ENCODE measurements at places on chromosomes 2 and 18.

GRCh38 chr18:70428439-70428838 lies 139.6 kb downstream of the SOCS6 start:
- DNase-seq, result no peak

GRCh38 chr2:173962031-173962430 lies 3.1 kb downstream of the SP3 start:
- no peak for DNase-seq

DNA sequence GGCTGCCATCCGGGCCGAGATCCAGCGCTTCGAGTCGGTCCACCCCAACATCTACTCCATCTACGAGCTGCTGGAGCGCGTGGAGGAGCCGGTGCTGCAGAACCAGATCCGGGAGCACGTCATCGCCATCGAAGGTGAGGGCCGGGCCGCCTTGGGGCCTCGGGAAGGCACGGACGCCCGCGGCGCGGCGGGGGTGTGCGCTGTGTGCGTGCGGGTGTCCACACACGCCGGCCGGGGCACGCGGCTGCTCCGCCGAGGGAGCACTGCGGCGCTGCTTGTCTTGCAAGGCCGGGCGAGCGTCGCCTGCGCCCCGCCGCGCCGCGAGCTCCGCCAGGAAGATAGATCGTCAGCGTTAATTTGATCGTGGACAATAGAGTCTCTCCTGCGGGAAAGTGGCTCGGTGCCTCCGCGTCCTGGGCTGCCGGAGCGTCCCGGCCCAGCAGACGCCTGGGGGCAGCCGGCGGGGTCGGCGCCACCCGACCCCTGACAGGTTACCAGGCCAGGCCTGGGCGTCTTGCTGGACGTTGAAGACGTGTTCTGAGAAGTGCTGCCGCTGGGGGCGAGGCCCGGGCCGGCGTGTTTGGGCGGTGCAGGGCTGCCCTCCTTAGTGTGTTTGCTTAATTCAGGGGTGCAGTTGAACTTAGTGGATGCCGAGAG lies 1.0 kb downstream of the AGAP1 start:
- no peak for DNase-seq

- DNase-seq, result no peak
Observed at GRCh38 chr18:52175406-52175805, 164.6 kb upstream of the DCC start.

GRCh38 chr2:20626698-20627513 lies 24.0 kb downstream of the HS1BP3 start:
- no peak for DNase-seq

GRCh38 chr2:74205596-74205995 lies 7.2 kb downstream of the MTHFD2 start:
- no peak for DNase-seq

DNA sequence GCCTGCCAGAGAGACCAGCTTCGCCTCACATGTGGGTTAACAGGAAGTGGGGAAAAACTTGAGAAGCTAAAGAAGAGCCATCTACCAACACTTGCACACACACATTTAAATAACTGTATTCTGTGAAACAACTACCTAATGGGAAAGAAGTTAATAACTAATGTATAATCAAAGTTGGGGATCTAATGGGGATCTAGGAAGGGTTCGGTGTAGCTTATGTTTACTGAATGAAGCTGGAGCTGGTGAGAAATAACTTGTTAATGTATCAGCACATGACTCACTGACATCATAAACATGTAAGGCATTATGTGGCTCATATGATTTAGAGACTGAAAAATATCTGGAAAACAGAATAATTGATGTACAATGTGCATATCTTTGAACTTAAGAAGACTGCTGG lies 421.3 kb upstream of the NXPH2 start:
- no peak for DNase-seq

- no peak for DNase-seq
Observed at GRCh38 chr2:118687192-118687591, 160.3 kb downstream of the EN1 start.

GRCh38 chr18:25132786-25133496 lies 219.0 kb downstream of the ZNF521 start:
- DNase-seq, result no peak

DNA sequence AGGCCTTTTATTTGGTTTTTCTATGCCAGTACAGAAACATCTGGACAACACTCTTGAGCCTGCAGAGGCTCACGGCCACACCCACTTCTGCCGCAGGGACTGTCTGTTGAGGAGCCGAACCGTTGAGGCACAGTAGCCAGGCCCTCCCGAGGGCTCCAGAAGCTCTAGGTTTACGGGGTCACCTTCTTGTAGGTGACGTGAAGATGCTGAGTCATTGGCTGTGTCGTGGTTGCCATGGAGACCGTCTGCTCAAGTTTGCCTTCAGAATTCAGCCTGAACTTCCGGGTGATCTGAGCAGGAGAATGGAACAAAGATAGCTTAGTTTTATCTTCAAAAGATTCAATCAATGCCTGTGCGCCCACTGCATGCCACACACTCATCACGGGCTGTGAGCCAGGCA lies 25.9 kb downstream of the BOK start:
- no peak for DNase-seq

DNA sequence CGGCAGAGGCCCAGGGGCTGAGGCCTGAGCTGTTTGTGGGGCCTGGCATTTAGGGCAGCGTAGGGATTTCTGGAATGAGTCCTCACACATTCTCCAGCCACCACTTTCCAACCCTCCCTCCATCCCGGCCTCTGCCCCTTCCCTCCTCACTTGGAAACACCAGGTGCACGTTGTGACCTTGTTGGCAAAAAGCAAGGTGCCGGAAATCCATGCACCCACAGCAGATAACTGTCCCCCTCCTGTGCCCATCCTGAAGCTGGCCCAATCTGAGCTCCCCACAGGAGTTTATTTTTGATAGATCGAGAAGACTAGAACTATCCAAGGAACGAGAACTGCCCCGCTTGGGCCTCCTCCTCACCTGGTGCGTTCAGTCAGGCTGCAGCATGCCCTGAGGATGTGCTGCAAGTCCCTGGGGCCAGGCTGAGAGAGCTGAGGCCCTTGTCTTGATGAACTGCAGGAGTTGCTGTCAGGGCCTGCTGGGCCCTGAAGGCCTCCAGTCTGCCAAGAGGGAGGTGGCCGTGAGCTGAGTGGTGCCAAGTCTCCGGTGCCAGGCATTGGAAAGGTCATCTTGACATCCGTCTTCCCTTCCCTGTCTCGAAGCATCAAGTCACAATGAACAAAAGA lies 55.8 kb downstream of the CTIF start:
- DNase-seq, result no peak

DNA sequence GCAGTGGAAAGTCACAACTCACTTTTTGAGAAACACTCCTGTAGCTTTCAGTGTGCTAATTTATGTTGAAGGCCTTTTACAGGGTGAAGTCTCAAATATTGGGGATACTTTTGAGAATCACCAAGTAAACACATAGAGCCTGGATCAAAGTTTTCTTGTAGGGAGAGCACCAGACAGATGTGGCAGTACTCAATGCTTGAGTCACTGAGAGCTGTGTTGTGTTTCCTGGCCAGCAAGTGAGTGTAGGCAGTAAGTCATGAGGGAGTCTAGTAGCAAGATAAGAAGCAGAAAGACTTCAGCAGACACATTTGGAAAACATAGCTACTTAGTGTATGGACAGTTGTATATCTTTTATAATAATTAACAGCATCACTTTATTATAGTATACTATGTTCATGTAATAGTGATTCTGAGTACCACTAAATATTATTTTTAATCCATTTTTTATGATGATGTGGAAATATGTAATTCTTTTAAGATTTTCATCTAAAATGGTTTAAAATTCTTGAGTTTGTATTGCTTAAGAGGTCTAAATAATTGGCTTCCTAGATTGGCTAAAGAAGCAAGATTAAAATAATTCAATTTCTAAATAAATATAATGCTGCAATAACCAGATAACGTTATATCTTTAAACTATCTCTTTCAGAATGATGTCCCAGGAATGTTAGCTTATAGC lies 12.8 kb downstream of the PSMD1 start:
- no peak for DNase-seq

- no peak for DNase-seq
Observed at GRCh38 chr18:52391810-52392559, 52.0 kb downstream of the DCC start.

DNA sequence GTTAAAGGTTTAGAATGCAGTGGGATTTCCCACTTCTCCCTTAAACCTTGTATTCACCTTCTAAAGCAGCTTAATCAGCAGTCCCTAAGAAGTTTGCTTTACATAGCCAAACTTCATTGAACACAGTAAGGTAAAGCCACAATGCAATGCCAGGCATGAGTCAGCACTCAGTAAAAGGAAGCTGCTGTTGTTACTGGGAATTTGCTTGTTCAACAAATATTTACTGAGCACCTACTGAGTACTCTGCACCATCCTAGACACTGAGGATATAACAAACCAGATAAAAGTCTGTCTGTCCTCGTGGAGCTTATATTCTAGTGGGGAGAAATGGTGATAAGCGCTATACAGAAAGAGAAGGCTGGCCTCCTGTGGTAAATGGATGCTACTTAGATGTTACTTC lies 162.7 kb downstream of the PKP4 start:
- no peak for DNase-seq

GRCh38 chr18:51194604-51195003 lies 2.9 kb downstream of the MEX3C start:
- no peak for DNase-seq

GRCh38 chr2:241763551-241764274 lies 12.9 kb upstream of the GAL3ST2 start:
- DNase-seq, result no peak

DNA sequence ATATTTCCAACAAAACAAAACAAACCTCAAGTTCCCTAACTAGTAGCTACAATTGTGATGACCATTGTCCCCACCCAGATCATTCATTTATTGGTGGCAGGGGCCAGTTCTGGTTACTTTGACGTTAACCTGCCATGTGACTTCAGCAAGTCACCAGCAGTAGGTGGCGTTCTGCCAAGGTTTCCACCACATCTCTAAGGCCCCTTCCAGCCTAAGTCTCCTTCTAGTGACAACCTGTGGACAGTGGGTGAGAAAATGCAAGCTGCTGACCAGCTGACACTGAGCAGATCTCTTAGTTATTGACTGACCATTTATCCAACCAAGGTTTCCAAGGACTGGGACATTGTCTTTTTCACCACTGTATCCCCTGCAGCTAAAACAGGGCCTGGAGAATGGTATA lies 98.4 kb downstream of the GPR39 start:
- no peak for DNase-seq

DNA sequence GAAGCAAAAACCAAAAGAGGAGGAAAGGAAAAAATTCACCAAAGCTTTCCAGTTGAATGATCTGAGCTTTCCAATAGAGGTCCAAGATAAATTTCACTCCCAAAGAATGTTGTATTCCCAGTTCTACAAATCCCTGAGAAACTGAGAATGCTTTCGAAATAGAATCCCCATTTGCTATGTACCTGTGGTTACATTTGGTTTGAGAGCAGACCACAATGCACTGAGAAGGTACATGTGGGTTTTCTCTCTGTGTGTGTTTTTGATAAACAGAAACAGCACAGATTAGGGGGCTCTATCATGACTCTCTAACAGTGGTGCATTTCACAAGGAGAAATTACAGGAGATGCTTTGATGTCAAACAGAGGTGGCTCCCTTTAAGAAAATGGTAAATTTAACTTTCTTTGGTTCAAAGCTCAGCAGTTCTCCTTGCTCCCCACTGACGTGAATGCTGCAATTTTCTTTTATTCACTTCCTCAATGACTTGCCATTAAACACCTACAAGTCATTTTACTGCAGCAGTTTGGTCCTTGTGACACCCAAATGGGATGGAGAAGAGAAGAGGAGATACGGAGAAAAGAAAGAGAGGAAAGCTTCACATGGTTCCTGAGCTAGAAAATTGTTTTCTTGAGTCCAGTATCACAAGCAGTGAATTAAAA lies 108.7 kb downstream of the EPHA4 start:
- DNase-seq, result no peak

DNA sequence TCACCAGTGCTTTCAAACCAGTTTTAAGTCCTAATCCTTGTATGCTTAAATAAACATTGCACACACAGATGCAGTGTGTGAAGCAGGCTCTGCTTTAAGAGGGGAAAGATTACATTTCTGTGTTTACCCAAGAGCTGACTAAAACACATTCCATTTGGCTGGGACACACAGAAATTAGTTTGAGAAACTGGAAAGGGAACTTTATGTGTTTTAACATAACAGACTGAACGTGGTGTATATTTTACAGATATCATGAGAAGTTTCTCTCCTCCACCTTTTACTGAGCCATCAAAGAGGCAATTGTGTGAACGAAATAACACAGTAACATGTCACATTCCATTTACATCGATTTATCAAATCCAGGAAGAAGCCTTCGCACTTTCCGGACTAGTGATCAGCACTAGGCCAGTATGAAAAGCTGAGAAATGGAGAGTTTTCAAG lies 121.8 kb downstream of the MAIP1 start:
- DNase-seq, result no peak

- DNase-seq, result no peak
Observed at GRCh38 chr2:234679741-234680687, 183.1 kb upstream of the ARL4C start.

GRCh38 chr2:208820014-208820688 lies 413.6 kb downstream of the PTH2R start:
- no peak for DNase-seq

DNA sequence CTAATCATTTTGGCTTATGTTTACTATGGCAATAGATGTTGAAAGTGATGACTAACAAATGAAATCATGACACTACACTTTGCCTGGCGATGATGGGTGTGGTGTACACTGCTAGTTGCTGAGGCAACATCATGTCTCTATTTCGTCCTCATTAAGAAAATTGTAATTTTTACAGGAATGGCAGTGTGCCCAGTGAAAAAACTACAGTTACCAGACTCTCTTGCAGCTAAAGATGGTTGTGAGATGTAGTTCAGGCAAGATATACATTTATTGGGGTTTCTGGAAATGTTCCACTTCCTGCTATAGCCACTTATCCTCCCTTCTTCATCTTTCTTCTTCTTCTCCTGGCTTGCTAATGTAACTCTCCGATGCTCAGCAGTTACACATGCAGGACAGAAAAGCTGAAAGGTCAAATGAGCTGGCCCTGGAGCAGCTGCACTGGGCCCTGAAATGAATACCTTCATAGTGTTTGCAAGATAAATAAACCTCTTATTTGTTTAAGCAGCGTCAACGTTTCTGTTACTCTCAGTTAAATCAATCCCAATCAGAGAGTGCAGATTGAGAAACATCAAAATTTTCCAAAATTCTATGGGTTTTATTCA lies 46.0 kb downstream of the SOCS6 start:
- no peak for DNase-seq

DNA sequence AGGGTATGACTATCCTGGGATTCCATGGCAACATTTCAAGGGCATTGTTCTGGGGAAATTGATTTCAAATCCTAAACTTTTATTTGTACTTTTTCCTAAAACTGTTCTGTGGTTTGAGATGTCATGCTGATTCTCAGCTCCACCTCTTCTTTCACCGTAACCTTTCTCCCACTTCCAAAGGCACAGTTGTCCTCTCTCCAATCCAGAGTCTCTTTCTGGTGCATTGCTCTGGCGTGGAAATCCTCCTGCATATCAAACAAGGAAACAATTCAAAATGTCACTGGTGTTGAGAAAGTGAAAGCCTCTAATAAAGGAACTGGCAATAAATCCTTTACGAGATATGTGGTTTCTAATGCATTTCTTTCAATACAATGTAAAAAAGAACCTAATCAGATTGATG lies 155.1 kb upstream of the CDH2 start:
- DNase-seq, result no peak

GRCh38 chr2:159009940-159010339 lies 41.5 kb downstream of the TANC1 start:
- no peak for DNase-seq

- no peak for DNase-seq
Observed at GRCh38 chr2:197137826-197138477, 172.6 kb downstream of the ANKRD44 start.

Data from stimulated activated CD4-positive, alpha-beta T cell treated with anti-CD3 and anti-CD28 coated beads, TNF-alpha, amount 100 ng/mL, for 48 hours (primary cell).